Mucosa of gallbladder (tissue), 1 donor: ENCODE measurements at places on chromosomes 3 and 15. TPM values are rescaled to one million over a fixed set of nuclear protein-coding genes. Genes with fewer than 3 reads are reported as not detected.

DNA sequence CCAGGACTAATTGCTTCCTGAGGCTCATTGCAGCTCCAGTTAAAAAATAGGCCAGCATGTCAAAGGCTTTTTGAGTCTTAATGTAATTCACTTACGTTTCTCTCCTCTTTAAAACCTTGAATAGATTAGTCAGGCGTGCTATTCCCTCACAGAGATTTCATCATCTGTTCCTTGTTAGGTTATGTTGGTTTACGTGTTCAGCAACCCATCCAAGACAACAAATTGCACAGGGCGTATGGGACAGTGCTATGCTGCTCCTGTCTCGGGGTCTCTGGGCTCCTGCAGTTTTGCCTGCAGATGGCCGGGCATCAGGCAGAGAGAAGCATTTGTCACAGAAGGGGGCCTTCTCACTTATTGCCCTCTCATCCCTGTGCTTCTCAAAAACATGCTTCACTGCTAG is 117.1 kb downstream of the CHDH start:
- DNase-seq: no peak

Gene MB21D2
- total RNA-seq: 8.7 TPM

GRCh38 chr3:175005193-175005592 is 146.1 kb downstream of the NAALADL2 start:
- DNase-seq: no peak

Gene CSPG5
- total RNA-seq: 0.58 TPM

Gene LRRN1
- 33.0 TPM for total RNA-seq

DNA sequence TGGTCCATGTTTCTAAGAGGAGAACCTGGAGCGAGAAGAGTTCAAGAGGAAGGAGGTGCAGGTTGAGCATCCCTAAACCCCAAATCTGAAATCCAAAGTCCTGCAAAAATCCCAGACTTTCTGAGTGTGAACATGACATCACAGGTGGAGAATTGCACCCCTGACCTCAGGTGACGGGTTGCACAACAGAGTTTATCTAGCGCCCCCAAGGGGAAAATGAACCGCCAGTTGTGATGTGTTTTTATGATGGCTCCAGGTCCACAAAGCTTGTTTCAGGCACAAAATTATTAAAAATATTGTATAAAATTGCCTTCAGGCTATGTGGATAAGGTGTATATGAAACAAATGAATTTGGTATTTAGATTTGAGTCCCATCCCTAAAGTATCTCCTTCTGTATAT is 420.0 kb downstream of the GABRB3 start:
- DNase-seq: no peak

GRCh38 chr3:40872258-40872920 is 326.9 kb upstream of the CTNNB1 start:
- no peak for DNase-seq

- no peak for DNase-seq
Measured at GRCh38 chr3:74883222-74883621, 268.8 kb upstream of the CNTN3 start.

DNA sequence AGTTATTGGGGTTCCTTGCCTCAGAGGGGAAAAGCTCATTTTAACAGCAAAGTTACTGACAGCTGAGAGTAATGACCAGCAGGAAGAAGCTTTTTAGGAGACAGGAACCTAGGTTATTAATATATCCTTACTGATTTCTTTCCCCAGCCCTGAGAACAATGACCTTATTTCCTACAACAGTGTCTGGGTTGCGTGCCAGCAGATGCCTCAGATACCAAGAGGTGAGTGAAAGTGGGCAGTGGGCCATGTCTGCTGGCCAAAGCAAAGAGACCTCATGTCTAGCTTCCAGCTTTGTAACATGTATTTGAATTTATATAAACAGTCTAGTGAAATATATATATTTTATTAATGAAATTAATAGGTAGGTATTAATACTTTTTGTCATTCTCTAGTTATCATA is 5.0 kb downstream of the CCNDBP1 start:
- DNase-seq: no peak

Gene PLIN1
- total RNA-seq: 0.89 TPM

Gene SST
- total RNA-seq: 3.0 TPM

Gene IL5RA
- total RNA-seq: 0.60 TPM

DNA sequence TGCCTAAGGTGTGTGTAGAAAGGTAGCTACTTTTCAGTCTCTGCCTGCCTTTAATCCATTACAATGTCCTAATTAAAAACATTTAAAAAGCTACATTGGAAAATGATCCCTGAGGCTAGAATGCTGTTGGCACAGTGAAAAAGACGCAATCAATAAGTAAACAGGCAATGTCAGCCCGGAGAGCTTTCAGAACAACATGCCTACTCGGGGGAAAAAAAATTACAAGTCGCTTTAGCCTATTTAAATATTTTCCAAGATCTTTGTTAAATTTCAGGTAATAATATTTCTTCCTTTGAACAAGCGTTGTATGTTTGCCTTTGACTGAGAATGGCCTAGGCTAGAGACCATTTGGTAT is 46.6 kb upstream of the CD47 start:
- no peak for DNase-seq

DNA sequence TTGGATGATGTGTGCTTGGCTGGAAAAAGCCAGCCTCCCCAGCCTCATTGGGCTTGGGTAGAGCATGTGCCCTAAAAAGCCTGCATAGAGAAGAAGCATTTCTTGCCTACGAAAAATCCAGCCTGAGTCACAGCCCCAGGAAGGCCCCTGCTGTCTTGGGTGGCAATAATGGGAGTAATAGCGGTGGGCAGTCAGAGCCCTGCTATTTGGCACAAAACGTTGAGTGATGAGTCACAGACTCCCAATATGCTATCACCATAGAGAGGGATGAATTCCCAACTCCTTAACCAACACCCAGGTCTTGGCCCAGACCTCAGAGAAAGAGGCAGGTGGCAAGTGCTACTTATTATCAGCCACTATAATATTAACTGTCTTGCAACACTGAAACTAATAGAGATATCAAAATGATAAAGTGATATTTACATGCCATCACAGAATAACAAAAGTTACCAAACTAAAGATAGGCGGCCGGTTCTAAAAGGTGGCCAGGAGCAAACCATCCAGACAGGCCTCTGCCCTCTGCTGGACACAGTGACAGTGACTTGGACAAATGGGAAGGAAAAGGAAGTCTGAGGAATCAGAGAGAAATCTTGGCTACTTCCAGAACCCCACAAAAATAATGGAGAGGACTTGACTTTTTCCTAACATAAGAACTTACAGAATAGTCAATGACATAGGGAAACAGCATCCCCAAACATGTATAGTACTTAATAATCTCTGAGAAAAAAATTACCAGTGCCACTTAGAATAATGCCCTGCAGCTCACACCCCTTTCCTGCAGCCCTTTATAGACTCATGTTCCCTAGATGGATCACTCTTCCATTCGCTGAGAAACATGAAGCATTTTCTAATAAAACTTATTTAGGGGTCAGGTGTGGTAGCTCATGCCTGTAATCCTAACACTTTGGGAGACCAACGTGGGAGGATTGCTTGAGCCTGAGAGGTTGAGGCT is 51.9 kb upstream of the MUC13 start:
- DNase-seq: peak; percentile 30

- DNase-seq: no peak
Measured at GRCh38 chr3:115476472-115476871, 146.8 kb upstream of the GAP43 start.

Gene MON1A
- 9.7 TPM for total RNA-seq

Gene MST1R
- total RNA-seq: 131 TPM

- DNase-seq: no peak
Measured at GRCh38 chr3:45553469-45553974, 41.0 kb upstream of the LIMD1 start.

GRCh38 chr3:40827226-40827625 is 302.5 kb downstream of the ZNF621 start:
- no peak for DNase-seq

Gene SLC9A9
- 12.2 TPM for total RNA-seq

Gene CAND2
- total RNA-seq: 12.1 TPM

DNA sequence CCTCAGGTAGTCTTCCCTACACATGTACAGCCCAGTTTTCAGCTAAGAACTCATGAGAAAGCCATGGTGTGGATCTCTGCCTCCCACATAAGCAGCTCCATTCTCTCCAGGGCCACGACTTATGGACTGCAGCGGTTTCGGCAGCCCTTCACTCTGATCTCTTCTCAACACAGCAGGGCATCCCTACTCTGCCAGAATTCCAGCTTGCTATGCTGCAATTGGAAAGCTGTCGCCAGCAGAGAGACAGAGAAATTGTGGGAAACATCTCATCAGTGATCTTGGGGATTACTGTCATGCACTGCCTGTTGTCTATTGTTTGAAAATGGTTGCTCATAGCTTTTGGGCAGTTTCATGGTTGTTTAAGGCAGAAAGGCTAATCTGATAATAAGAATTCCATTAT is 11.9 kb upstream of the BLM start:
- no peak for DNase-seq

DNA sequence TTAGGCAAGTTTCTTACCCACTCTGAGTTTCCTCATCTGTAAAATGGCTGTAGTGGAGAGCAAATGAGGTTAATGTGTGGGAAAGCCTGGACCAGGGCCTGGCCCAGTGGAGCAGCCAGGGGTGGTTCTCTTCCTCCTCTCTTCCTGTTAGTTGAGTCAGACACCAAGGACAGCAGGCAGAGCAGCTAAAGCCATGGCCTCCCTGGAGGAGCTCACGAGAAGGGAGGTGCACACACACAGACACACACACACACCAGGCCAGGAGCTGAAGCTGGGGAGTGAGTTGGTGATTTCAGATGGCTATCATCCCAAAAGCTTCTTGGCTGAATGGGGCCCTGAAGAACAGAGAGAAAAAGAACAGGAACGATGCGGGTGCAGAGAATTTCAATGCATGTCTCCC is 33.2 kb upstream of the TSPAN3 start:
- DNase-seq: no peak

Gene SH2D7
- total RNA-seq: 2.3 TPM

GRCh38 chr3:71503525-71504249 is 79.8 kb downstream of the FOXP1 start:
- DNase-seq: no peak

DNA sequence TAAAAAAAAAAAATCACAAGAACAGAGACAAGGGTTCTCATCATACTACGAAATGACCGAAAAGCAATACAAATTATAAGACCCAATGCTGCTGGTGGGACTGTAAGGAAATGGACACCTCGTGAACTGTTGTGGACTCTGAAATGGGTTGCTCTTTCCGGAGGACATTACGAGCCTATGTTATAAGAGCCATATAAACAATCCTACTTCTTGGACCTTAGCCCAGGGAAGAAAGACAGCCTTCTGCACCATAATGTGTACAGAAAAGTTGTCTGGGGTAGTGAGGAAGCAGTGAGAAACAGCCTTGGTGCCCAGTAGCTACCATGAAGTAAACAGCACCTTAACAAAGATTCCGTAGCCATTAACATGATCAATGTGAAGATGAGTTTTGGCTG is 2.7 kb downstream of the SLC22A14 start:
- no peak for DNase-seq

GRCh38 chr3:76756577-76756976 is 283.3 kb upstream of the ROBO2 start:
- peak; percentile 33 for DNase-seq

DNA sequence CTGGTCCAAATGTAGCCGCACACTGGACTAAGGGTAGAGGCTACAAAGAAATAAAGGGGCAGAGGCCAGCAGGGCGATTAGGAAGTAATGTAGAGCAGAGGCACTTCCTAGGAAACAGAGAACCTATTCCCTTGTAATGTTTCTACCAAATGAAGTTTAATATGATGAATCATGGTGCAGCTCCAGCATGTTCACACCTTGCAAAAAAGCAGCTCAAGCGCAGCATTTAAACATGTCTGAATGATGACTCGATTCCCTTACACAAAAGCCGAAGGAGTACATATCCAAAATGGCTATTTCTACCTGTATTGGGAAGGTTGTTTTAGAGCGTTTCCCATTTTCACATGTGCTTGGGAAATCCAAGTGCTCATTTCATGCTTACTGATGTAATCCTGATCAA is 204.8 kb downstream of the MECOM start:
- no peak for DNase-seq

DNA sequence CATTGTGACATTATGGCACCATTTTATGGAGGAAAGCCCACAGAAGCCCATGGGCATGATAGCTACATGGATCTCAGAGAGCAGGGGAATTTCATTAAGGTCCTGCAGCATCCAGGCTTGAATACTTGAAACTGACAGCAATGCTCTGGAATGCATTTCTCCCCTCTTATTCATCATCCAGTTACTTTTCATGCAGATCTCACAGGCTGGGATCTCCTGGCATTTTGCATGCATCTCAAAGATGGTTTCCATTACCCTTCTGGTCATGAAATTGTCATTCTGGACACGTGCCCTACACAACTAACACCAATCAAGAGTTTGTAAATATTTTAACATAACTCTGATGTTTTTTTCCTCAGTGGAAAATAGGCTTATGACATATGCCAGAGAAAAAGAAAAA is 32.4 kb downstream of the VGLL3 start:
- no peak for DNase-seq

DNA sequence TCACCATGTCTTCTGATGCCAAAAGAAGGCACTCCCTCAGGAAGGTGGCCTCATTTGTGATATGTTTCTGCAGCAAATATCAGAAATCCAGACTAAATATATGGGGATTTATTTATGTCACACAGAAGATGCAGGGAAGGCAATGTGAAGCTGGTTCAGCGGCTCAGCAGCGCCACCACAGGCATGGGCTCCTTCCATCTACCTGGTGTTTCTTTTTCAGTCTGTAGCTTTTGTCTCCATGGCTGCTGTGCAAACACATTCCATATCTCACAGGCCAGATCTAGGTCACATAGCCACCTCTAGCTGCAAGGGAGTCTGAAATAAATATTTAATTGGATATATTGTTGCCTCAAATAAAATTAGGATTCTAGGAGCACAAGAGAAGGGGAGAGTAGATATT is 502.1 kb upstream of the IL12A start:
- DNase-seq: no peak

- DNase-seq: no peak
Measured at GRCh38 chr15:92012368-92012629, 158.8 kb downstream of the SLCO3A1 start.

DNA sequence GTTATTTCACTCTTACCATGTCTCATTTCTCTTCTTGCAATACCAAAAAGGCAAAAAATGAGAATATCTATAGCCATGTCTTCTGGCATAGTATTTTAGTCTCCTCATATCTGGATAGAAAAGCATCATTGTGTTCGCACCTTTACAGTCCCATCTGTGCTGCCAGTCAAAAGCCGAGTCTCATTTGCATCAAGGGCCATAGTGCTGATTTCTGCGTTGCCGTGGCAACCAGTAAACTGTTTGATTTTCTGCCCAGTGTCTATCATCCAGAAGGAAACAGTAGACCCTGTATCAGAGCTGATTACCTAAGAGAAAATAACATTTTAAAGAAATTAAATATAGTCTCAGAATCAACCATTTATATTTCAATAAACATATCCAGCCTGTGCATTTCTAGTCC is 86.1 kb upstream of the SERPINI2 start:
- DNase-seq: no peak

GRCh38 chr3:79249701-79250100 is 518.1 kb downstream of the ROBO1 start:
- no peak for DNase-seq

Gene NRG4
- total RNA-seq: not detected

- no peak for DNase-seq
Measured at GRCh38 chr15:78249131-78249530, 14.8 kb upstream of the ACSBG1 start.
